ELF-1 (cell line): ENCODE measurements at places on chromosomes 4 and X.

GRCh38 chr4:110087070-110087708, 111.2 kb downstream of the ELOVL6 start:
- DNase-seq: no peak

DNA sequence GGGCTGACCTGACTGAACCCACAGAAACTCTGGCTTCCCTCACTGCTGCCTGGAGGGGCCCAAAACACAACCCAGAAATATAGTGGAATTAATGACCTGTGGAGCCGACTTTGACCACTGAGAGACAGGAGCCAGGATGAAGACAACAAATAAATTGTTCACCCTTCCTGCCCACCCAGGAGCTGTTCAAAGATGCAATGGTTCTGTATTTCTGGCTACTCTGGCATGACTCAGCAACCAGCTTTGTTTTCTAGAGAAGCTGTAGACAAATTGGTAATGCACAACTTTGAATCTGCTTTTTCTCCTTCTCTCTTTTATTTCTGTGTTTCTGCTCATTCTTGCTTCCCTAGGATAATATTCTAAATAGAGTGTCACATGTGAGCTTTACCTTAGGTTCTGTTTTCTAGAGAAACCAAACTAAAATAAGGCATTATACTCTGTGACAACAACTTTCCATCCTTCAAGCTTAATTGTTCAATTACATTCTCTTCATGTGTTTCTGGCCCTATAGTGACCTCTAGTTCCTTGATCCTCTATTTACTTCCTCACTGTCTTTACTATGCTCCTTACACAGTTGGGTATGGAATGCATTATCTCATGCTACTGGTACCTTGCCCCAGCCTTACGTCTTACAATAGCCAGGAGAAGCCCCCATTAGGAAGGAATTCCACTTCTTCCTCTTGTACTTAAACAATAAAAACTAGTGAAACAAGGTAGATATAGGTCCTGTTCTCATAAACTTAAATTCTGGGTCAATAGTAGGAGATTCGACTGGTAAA, 6.5 kb upstream of the PRKG2 start:
- no peak for DNase-seq

DNA sequence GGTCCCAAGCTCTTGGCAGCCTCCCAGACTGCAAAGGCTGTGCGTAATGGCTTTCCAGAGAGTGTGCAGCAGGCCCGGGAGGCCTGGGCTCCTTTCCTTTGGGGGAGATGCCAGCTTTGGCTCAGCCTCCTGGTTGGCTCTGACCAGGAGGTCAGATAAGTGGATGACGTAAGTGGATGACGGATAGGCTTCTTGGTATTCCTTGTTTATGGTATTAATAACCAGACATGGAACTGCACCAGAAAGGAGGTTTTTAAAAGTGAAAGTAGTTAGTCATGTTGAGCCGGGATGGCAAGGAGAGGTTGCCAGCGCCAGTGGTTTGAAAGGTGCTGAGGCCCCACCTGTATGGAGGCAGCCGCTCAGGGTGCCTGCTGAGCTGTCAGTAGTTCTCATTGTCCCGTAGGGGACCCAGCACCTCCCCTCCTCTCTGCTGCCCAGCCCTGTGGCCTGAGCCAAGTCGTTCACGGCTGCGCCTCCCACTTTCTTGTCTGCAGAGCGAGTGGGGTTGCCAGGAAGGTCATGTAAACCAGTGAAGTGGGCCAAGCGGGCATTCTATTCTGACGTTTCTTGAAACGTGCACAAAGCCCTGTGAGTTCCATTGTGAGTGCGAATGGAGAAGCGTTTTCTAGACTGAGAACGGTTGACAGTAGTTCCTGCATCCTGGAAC, 28.7 kb upstream of the STOX2 start:
- DNase-seq: no peak

DNA sequence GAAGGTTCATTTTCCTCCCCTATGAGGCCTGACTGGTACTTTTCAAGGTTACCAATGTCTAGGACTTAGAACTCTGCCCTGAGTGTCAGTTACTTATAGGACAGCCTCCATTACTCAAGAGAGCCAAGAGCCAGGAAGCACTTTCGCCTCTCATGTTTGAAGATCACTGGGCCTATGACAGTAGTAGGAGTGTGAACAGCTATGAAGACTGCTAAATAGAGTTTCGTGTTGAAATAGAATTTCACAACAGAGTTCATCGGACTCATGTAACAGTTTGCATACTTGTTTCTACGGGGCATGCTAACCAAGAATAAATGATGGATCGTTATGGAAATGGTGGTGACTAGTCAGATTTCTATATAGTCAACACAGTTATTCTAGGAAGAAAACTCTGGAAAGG, 97.8 kb upstream of the GPC4 start:
- DNase-seq: no peak

- DNase-seq: no peak
Measured at GRCh38 chr4:144564358-144564757, 81.6 kb upstream of the HHIP start.

DNA sequence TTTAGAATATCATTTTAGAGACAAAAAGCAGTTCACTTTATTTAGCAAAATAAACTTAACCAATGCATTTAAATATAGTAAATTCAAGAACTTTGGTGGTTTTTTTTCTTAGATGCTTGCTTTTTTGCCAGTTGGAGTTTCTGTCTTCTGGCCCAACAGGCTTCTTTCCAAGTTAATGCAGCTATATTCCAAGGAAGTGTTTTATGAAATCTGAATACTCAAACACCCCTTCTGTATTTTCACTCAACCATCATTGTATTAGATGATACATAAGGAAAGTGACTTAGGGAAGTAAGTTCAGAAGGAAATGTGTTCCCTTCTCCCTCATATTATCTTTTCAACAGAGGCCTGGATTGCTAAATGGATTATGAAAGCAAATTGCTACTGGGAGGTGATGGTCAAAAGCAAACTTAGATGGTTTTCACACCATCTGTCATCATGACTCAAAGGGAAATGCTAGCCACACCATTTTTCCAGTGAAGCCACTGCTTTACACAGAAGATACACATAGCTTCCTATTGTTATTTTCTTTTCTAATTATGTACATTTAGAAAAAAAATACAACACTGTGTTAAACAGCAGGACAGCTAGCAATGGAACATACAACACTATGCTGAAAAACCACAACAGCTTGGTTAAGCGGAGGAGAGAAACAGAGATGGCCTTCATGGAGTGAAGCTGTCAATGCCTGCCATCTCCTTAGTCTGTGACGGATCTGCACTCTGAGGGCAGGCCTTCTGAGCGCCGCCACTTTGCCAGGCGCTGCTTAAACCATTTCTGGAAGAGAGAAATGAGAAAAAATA, 32.9 kb downstream of the HOPX start:
- DNase-seq: no peak

- no peak for DNase-seq
Measured at GRCh38 chr4:46886711-46887110, 22.3 kb downstream of the COX7B2 start.

DNA sequence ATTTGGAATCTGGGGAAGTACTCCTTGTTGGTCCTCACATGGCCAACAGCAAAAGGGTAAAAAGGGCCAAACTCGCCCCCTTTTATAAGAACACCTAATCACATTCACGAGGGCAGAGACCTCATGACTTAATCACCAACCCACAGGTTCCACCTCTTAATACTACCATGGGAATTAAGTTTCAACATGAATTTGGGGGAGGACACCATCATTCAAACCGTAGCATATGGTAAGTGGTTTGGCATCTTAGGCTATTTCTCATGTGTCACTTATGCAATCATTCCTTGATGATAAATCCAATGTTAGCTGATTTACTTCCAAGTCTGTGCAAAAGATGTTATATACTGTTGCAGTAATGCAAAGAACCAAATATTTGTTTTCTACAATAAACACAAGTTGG, 302.9 kb upstream of the FAM241A start:
- no peak for DNase-seq

DNA sequence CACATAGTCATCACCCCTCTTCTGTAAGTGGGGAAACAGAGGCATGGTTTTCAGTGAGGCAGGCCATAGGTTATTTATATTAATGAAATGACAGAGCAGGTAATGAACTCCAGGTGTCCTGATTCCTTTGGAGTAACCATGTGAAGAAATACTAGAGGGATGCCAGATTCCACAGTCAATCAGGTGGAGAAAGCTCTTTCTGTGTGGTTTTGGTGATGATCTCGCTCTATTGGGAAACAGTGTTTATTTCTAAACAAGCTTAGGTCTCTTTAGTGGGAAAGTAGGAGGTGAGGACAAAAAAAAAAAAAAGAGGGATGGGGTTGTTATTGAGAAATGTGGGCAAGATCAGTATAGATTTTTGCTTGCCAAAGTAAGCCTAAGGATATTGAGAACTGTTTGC, 12.2 kb downstream of the DOCK11 start:
- no peak for DNase-seq

- no peak for DNase-seq
Measured at GRCh38 chrX:37686996-37687395, 1.4 kb downstream of the XK start.

DNA sequence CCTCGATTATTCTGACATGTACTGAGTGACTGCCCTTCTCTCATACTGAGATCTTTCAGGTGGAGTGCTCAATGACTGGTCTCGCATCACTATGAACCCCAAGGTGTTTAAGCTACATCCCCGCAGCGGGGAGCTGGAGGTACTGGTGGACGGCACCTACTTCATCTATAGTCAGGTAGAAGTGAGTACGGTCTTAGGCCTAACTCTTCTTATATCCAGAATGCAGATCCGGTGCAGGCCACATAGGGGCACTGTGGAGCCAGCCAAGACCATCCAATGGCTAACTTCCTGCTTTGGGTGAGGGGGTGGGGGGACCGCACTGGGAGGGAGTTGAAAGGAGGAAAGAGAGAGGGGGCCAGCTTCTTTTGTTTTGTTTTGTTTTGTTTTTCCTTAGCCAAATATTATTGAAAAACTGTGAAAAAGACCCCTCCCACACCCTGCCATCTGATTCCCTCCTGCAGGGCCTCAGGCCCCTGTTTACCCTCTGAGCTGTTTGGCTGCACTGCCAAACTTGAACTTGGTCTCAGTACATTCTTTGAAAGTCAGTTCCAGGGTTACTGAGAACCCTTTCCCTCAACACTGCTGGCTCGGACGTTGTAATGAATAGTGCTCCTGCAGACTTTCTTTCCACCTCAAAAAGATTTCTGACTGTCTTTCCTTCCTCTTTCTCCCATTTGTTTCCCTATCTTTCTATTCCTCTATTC, 16.2 kb downstream of the AWAT2 start:
- peak; percentile 64 for DNase-seq

GRCh38 chr4:146742416-146742815, 103.7 kb downstream of the POU4F2 start:
- no peak for DNase-seq

GRCh38 chrX:56564164-56564885, 898 bp downstream of the UBQLN2 start:
- DNase-seq: peak; percentile 41

GRCh38 chrX:46602468-46603102, 29.0 kb downstream of the CHST7 start:
- no peak for DNase-seq

DNA sequence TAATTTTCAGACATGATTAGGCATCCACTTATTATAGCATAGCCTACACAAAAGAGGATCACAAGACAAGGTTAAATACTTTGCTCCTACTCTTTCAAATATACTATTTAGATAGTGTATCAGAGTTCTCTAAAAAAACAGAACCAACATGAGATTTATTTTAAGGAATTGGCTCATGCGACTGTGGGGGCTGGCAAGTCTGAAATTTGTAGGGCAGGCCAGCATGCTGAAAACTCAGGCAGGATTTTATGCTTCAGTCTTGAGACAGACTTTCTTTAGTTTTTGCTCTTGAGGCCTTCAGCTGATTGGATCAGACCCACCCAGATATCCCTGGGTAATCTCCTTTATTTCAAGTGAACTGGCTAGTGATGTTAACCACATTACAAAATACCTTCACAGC, 169.5 kb downstream of the MAML3 start:
- no peak for DNase-seq

DNA sequence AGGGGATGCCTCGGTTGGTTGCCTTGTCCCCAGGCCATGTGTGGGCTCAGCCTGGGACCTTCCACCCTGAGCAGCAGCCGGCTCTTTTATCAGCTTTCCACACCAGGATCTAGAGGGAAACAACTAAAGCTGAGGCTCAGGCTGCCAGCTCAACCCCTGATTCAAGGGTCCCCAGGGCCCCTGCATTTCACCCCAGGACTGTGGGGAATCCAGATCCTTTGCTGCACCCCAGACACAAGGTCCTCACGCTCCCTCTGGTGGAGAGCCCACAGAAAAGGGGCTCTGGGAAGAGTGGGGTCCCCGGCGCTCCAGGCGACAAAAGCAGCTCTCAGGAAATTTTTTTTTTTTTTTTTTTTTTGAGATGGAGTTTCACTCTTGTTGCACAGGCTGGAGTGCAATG, 64.3 kb downstream of the ZFYVE28 start:
- DNase-seq: no peak

GRCh38 chr4:118772081-118772766, 63.7 kb downstream of the SEC24D start:
- no peak for DNase-seq
